ENCODE measurements at places on chromosomes 13 and 19.

- DNase-seq: no peak
Observed at GRCh38 chr13:36158611-36159010, 27.4 kb upstream of the DCLK1 start.

DNA sequence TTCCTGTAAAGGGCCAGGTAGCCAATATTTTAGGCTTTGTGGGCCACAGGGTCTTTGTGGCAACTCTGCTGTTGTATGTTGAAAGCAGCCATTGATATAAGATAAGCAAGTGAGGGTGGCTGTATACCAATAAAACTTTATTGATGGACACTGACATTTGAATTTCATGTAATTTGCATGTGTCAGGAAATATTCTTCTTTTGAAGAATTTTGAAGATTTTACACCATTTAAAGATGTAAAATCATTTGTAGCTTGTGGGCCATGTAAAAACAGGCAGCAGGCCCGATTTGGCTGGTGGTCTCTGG is 2.4 kb upstream of the CTU1 start:
- no peak for DNase-seq

GRCh38 chr13:77239312-77239711 is 87.6 kb downstream of the MYCBP2 start:
- DNase-seq: no peak

- DNase-seq: no peak
Observed at GRCh38 chr13:97076898-97077297, 82.6 kb upstream of the OXGR1 start.

- no peak for DNase-seq
Observed at GRCh38 chr19:7739801-7740681, 7.3 kb downstream of the CD209 start.

All from CD4-positive, alpha-beta T cell treated with Interleukin-6 for 4 hours (primary cell).